ENCODE measurements at places on chromosomes 13 and 19.

DNA sequence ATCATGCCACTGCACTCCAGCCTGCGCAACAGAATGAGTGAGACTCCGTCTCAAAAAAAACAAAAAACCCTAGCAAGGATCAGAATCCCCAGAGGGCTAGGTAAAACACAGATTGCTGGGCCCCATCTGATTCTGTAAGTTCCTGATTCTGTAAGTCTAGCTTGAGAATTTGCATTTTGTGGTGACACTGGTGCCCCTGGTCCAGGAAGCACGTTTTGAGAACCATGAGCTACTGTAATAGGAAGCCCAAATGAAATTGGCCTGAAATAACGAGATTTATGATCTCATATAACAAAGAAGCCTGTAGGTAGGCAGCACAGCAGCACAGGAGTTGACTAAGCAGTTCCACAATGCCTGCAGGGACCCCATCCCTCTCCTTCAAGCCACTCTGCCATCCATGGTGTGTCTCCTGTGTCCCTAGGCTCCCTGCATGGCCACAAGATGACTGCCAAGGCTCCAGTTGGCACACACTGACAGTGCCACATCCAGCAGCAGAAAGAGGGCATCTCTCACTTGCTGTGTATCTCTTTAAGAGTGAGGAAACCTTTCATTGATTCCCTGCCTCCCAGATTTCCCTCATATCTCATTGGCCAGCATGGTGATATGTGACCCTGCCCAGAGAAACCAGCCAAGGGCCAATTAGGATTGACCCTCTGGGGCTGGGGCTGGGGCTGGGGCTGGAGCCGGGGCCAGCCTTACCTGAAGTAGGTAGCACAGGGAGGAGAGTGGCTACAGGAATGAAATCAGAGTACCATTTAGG, 21.7 kb downstream of the SIPA1L3 start:
- DNase-seq, result no peak

DNA sequence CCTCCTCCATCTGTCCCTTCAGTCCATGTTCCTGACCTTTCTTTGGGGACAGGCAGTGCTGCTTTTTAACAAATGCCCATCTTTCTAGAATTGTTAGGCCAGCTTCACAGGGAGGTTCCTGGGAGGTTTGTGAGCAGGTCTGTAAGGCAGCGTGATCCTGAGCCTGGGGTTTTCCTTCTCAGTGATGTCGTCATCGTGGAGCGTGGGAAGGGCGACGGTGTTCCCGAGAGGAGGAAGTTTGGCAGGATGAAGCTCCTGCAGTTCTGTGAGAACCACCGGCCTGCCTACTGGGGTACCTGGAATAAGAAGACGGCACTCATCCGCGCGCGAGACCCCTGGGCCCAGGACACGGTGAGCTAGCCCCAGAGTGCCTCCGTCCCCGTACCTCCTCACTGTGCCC, 26.8 kb downstream of the CHAF1A start:
- no peak for DNase-seq

- no peak for DNase-seq
Measured at GRCh38 chr13:30665638-30666037, 47.9 kb downstream of the USPL1 start.

- DNase-seq, result no peak
Measured at GRCh38 chr13:75010941-75011340, 471.0 kb downstream of the TBC1D4 start.

GRCh38 chr13:82062772-82063171, 1721.8 kb upstream of the SPRY2 start:
- DNase-seq, result no peak

DNA sequence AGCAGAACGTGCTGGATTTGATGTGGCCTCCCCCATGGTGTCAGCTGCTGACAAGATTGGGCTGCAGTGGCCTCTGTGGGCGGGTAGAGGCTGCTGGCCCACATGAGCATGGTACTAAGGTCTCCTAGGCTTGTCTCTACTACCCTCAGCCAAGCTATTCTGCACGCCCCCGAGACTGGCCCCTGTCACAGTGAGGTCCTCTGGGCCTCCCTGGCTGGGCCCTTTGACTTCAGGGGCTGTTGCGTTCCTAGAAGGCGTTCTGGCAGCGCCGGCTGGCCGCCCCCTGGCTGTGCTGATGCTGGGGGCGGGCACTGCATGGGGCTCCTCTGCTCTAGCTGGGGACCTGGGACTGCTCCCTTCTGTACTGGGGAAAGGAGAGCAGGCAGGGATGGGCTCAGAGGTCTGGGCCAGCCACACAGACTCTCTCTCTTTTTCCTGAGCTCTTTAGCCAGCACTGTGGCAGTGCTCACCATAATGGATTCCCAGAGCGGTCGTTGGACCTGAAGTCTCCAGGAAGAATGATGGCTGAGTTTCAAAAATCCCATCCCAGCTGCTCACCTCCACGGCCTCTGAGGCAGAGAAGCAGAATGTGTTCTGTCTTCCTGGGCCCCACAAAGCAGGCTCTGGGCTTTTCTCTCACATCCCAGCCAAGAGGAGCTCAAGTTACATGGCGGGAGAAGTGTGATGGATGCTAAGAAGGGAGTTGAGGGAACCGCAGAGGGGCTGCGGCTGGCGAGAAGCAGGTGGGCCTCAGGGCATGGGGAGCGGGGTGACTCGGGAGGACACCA, 32.3 kb downstream of the TSSK6 start:
- DNase-seq, result no peak

DNA sequence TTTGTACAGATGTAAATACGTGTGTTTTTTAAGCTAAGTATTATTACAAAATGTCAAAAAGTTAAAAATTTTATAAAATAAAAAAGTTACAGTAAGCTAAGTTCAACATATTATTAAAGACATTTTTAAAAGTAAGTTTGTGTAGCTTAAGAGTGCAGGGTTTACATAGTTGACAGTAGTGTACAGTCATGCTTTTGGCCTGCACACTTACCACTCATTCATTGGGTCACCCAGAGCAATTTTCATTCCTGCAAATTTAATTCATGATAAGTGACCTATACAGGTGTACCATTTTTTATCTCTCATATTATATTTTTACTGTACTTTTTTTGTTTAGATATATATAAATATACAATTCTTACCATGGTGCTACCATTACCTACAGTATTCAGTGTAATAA, 769.9 kb upstream of the SLITRK6 start:
- no peak for DNase-seq

GRCh38 chr19:3374369-3375112, 8.2 kb downstream of the NFIC start:
- DNase-seq, result no peak

Measured in CD4-positive, alpha-beta T cell treated with Interleukin-6 for 4 hours (primary cell).